ENCODE measurements at places on chromosomes 5 and 9.

DNA sequence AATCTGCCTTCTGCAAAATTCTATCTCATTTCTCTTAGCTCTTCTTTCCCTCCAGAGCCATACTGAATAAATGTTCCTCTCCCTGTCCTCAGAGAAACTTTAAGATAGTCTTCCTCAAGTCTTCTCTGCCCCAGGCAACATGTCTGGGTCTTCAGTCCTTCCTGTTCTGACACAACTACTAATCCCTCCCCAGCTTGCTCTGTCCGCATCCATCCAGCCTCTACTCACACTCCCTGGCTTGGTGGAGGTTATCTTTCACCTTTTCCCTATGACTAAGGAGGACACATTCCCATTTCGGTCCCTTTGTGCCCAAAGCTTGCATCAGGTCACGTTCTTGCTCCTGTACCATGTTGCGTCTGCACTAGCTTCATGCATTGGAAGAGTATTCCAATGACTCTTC, 143.3 kb downstream of the TTLL11 start:
- DNase-seq: no peak

GRCh38 chr5:93791518-93791972, 50.1 kb upstream of the POU5F2 start:
- DNase-seq: no peak

DNA sequence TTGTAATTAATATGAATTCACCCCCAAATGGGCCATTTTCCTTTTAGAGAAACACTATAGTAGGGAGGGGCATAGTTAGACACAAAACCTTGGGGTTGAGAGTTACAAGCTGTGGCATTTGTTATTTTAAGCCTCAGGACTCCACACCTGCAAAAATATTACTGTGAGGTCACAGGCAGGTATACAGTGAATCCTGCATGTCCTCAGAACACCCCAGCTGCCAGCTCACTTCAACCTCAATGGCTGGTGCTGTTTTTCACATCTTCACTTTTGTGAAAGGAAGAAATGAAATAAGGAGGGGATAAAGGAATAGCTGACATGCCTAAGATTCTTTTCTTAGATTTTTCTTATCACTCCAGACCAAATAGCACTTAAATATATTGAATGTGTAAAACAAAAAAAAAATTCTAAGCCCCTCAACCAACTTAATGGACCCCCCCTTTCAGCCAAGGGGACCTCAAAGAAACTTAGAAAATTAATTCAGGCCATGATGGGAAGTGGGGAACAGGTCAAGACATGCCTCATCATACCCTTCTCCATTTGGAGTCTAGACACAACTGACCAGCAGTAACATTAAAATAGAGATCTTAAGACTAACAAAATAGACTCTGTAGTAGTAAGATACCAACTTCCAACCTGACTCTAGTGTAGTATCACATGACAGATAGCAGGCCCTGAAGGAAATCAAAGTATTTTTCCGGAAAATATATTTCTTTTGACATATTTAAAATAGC, 9.2 kb downstream of the C9orf85 start:
- no peak for DNase-seq

DNA sequence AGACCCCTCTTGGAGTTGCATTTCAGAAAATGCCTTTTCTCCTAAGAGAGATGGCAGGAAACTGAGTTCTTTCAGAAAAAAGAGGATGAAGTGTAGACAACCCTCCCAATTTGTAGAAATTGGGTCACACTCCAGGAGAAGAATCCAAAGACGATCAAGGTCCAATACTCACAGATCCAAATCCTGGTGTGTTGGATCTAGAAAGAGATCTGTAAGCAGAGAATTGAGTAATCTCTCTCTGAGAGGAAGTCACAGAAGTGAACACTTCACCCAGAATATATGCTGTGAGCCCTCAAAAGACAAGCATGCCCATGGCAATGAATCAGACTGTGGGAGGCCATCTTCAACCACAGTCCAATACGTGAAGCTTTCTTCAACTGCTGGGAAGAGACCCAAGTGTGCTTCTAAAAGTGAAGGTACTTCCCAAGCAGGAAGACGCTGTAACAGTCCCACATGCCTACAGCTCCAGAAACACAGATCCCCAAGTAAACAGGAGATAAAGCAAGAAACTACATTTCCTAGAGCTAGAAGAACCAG, 182.7 kb downstream of the SMC2 start:
- DNase-seq: no peak

DNA sequence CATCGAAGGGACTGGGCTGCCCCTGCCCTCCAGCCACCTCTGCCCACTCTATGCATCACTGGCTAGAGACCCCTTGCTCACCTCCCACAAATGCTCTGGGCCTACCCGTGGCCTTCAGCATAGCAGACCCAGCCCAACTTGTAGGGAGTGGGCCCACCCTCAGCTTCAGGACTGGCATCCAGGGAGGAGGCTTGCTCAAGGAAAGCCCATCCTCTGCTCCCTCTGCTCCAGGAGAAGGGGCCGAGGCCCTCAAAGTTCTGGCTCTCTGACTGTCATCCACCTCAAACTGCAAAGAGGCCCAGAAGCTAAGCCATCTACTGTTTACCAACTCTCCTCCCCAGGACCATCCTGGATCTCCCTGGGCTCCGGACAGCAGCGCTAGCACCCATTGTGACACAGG, 84.5 kb downstream of the C5orf15 start:
- DNase-seq: no peak

GRCh38 chr9:77848897-77849296, 182.7 kb downstream of the GNAQ start:
- DNase-seq: no peak

GRCh38 chr9:76798527-76798926, 34.3 kb downstream of the PCA3 start:
- DNase-seq: no peak

DNA sequence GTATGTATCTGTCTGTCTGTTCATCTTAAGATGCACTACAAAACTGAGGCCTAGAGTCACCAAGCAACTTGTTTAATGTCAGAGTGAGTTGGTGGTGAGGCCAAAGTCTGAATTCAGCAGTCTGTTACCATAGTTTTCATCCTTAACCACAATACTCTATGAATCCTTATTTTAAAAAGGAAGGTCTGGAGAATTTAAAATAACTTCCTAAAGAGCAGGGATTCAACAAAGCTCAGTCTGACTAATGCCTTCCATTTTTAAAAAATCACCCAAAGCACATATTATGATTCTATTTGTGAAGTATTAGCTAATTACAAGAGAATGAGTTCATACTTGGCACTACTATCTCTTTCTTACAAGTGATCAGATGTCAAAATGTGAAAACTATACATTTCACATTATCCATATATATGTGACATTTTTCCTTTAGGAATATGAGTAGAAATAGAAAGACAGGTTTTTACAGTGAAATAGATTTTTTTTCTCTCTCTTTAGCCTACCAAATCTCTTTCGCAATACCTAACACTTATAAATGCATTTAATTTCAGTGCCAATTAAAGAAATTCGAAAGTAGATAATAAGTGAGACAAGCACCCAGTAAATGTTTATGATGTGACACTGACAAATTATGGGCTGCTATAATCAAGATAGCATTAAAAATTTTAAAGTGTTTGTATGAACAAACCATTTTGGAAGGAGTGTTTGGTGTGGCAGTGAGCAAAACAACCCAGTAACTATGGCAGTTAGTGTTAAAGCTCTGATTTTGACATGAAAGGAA, 102.3 kb upstream of the CDKN2B start:
- DNase-seq: no peak

GRCh38 chr9:18208166-18209059, 265.5 kb upstream of the ADAMTSL1 start:
- DNase-seq: no peak

GRCh38 chr9:68495247-68495646, 45.4 kb downstream of the TMEM252 start:
- DNase-seq: no peak

GRCh38 chr9:99109522-99109921, 4.6 kb downstream of the TGFBR1 start:
- DNase-seq: no peak

DNA sequence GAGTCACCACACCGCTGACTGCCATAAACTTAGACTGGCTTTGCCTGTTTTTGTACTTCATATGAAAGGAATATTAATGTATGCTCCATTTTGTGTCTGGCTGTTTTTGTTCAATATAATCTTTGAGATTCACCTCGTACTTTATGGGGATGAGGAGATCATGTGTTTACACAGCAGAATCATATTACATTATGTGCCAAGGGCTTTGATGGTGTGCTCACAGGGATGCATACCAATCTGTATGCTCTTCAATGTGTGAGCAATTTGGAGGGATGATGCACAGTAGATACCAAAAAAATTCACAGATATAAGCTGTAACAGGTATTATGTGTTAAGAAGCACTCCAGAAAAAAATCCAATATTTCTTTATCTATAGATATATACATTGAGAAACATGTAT, 113.7 kb downstream of the GABRB2 start:
- DNase-seq: no peak

GRCh38 chr9:87069690-87070089, 122.4 kb upstream of the GAS1 start:
- DNase-seq: no peak

DNA sequence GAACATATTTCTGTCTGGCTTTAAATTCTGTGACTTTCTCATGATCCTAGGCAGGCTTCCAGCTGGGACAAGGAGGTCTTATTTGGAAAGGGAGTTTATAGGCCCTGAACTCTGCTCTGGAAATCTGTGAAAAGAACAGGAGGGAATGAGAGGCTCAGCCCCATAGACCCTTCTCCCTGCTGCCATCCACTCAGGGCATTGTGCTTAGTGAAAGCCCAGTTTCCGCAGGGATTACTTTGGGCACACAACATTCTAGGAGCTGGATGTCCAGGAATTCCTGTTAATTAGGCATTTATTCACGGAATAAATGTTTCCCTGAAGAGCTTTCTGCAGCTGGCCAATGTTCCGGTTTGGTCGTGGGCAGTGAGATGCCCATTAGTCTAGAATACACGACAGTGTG, 32.7 kb upstream of the COL15A1 start:
- no peak for DNase-seq

DNA sequence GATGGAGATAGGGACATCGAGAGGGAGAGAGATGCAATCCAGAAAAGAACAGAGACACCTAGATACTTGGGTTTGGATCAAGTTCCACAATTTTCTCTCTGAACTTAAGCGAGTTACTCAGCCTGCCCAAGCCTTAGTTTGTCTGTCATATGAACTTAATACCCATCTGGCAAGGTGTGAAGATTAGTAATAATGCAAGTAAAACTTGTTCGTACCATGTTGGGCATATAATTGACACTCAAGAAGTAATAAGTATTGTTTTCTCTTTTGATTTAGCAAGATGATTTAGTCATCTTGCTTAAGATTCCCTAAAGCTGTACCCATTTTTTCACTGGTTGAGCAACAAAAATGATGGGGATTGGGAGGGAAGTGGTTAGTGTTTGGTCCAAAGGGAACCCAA, 7.5 kb downstream of the RABGAP1 start:
- no peak for DNase-seq

GRCh38 chr9:125603478-125604021, 103.5 kb downstream of the MAPKAP1 start:
- DNase-seq: no peak

GRCh38 chr9:15231788-15232635, 75.0 kb downstream of the TTC39B start:
- no peak for DNase-seq

All from T-helper 22 cell (primary cell).